CD4-positive, alpha-beta T cell treated with Interleukin-21 for 1 hour (primary cell): ENCODE measurements at places on chromosomes 5 and 9.

GRCh38 chr5:50435168-50435567 is 5.9 kb downstream of the EMB start:
- peak; percentile 23 for DNase-seq

DNA sequence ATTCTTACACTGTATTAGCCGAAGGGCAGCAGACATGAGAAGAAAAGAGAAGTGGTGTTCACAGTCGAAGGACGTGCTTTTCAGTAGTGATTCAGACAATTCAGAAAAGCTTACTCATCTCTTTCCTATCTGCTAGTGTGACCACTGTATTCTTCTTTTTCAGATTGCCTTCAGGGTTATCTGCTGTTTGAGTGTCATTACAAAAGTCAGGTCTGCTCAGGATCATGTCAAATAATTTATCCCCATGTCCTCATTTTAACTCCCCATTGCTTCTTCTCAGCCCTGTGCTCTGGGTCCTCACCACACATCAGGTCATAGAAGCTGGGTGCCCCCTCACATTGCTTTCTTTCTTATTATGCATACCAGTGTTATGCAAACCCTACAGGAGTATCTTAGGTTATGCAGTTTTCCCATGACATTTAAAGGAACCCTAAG is 394.0 kb downstream of the CETN3 start:
- DNase-seq: no peak

GRCh38 chr9:113178087-113178486 is 27.3 kb downstream of the SLC31A2 start:
- no peak for DNase-seq

DNA sequence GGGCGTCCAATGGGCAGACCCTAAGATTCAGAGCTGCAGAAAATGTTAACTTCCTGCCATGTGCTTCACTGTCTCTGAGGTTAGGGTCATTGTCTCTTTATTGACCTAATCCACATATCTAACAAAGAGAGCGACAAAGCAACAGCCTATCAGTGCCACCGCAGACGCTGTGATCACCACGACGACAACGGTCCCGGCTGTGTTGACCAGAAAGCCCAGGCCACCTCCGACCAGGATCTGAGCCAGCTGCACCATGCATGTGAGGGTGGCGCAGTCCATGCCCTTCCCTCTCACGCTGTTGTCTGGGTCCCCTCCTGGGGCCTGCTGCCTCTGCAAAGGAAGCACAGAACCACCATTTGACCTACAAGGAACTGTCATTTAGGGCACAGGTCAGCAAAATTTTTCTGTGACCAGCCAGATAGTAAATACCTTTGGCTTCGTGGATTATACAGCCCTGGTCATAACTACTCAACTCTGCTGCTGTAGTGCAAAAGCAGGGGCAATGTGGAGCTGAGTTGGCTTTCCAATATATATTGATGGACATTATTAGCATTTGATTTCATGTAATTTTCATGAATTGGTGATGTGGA is 8.5 kb downstream of the RXFP3 start:
- no peak for DNase-seq

DNA sequence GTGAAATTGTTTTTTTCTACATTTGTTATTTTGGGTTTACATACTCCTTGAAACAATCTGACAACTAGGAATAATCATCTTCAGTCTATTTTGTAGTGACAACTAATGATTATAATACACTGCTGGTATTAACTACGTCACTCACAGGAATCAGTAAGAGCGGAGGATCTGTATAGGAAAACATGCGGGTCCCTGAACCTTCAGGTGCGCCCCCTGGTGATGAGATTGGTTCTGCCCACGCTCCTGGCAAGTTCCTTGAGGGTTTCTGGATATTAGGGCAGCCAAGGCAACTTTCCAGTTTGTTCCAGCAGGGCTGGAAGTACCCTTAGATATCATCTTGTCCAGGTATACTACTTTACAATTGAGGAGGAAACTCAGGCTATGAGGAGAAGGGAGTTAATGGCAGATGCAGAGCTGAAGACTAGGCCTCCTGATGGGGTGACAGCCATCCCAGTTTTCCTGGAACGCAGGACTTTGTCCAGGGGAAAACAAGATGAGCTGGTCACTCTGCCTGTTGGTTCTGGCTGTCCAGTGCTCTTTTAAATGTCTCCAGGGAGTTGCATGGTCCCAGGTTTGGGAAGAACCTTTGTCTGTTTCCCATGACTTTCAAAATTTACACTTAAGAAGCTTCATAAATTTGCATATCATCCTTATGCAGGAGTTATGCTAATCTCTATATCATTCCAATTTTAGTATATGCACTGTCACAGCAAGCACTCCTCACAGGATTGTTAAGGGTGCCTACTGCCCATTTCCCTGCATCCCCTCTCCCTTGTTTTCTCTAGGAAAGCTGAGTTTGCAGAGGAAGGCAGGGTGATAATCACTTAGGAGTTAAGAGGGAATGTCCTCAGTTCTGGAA is 14.9 kb upstream of the WNT8A start:
- peak; percentile 71 for DNase-seq

- no peak for DNase-seq
These were observed 13.2 kb downstream of the TRIM32 start for GRCh38 chr9:116700279-116700678.

DNA sequence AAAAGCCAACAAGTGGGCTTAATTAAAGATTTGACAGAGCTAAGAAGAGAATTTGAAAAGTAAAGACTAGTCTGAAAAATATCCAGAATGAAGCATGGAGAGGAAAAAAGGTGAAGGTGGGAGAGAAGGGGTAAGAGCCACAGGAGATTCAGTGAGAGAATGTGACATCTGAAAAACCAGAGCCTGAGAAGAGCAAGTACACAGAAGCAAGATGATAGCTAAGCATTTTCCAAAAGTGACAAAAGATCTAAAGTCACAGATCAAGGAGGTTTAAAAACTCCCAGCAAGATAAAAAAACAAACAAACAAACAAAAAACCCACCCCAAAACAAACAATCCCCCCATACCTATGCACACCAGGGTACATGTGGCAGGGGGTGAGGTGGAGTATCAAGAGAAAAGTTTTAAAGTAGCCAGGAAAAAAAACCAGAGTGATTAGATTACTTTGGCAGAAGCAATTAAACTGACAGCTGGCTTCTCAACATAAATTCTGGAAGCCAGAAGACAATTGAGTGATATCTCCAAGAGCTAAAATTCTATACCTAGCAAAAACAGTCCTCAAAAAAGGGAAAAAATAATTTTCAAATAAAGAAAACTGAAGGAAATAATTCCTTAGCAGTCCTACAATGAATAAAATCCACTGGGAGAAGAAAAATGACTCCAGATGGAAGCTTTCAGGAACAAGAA is 111.4 kb downstream of the RAPGEF6 start:
- no peak for DNase-seq

GRCh38 chr5:3121813-3122212 is 370.3 kb upstream of the IRX2 start:
- DNase-seq: no peak

DNA sequence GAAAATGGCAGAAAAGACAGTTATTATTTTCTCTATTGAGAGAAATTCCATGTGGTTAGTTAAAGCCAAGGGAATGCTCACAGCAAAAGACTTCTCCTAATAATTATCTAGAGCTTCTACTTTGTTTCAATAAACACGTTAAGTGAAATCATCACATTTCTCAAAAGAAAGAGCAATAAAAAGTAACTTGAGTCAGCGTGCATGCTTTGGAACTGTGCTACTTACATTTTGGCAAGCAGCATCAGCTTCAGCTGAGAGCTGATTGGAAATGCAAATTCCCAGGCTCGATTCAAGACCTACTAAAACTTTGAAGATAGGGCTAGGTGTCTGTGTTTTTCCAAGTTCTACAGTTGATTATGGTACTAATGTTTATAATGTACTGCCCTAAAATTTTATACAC is 132.1 kb downstream of the CDH18 start:
- no peak for DNase-seq

DNA sequence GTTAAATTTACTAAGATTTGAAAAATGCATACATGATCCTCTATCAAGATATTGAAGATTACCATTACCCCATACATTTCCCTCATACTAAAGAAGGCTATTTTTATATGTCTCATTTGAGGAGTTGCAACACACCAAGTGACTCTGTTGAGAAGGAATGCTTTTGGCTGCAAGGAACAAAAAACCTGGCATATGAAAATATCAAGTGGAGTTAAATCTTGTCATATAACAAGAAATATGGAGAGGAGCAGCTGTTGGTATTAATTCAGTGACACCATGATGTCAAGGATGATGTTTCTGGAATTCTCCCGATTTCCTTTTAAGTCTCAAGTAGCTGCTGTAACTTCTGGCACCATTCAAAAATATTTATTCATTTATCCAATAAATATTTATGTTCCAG is 193.8 kb downstream of the CSNK1G3 start:
- DNase-seq: no peak

- no peak for DNase-seq
These were observed 163.8 kb downstream of the CHSY3 start for GRCh38 chr5:130068101-130068500.

- no peak for DNase-seq
These were observed 39.3 kb downstream of the PTCH1 start for GRCh38 chr9:95477441-95477840.

GRCh38 chr5:36870399-36871040 is 6.0 kb upstream of the NIPBL start:
- peak; percentile 80 for DNase-seq

DNA sequence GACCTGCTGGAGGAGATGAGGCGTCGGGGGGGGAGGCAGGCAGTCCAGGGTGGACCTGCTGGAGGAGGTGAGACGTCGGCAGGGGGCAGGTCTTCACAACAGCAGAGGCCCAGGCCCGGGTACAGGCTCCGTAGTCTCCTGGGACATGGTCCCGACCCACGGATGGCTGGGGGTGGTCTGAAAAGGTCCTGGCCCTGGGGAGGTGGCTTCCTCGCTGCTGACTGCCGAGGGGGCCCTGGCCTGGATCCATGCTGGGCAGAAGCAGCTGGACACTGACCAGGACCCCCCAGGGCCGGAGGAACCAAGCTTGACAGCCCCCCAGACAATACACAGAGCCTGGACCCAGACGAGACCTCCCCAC is 8.5 kb downstream of the EGFL7 start:
- DNase-seq: no peak

DNA sequence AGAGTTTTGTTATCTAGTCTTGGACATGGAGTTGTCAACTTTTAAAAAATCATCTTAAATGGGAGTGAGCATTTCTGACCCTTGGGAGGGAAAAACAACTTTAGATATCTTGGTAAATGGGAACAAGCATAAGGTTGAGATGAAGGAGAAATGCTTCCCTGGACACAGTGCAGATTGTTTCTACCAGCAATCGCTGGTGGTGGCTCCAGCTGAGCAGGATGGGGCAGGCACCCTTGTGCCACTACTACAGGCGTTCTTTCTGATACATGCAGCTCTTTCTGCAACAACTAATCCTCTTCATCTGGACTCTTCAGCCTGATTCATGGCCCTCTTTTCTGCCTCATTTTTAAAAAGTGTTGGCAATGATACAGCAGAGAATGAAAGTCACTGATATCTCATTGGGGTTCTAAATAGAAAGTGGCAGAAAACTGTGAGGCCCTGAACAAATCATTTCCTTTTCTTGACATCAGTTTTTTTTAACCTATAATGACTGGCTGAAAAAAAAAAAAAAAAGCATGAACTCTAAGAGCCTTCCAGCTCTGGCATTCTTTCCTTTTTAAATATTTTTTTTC is 409.4 kb upstream of the PTGER4 start:
- DNase-seq: no peak

- no peak for DNase-seq
These were observed 146.5 kb downstream of the MEF2C start for GRCh38 chr5:88736494-88736893.
